ENCODE measurements at places on chromosomes 2 and 18.

DNA sequence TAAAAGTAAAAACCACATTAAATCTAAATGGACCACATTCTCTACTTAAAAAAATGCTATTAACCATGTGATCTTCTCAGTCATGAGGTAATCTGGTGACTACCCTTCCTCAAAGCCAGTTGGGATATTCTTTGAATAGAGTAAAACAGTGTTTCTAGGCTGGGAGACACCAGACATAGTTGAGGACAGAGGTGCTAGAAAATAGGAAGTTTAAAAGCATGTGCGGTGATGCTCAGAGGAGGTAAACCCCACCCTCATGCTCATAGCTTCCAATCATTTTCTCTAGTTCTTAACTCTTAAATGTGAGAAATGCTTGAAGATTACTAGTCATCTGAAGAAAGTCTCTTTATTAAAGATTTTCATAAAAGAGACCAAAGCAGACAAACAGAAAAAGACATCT, 30.7 kb upstream of the ELAC1 start:
- DNase-seq: no peak

GRCh38 chr2:237530472-237531433, 35.6 kb upstream of the PRLH start:
- no peak for DNase-seq

DNA sequence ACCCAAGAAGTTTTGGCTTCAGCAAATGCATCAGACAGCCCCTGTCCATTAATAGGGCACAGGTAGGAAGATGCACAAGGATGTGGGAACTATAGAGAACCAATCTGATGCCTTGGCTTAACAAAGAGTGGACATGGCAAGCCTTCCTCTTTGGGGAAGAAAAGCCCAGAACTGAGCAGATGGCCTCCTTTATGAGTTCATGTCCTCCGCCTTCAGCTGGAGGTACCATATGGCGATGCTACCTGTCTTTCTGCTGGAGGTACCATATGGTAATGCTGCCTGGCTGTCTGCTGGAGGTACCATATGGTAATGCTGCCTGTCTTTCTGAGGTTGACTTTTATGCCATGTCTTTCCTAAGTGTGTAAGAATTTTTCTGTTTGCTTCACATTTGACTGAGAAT, 6.0 kb downstream of the RETREG2 start:
- no peak for DNase-seq

DNA sequence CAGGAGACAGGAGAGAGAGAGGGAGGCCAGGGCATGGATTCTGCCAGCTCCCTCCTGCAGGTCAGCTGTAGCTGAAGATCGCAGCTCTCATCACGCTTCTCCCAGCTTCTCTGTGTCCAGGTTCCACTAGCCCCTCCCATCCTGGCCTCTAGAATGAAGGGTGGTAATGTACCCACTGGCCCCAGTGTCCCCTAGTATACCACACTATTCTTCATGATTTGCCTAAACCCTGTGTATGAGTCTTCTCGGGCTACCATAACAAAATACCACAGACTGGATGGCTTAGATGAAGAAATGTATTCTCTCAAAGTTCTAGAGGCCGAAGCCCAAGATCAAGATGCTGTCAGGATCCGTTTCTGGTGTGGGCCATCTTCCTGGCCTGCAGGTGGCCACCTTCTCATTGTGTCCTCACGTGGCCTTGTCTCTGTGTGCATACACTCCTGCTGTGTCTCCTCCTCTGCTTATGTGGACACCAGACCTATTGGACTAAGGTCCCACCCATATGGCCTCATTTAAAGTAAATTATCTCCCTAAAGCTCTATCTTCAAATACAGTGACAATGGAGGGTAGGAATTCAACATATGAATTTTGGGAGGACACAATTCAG, 77.3 kb downstream of the TNFRSF11A start:
- no peak for DNase-seq

DNA sequence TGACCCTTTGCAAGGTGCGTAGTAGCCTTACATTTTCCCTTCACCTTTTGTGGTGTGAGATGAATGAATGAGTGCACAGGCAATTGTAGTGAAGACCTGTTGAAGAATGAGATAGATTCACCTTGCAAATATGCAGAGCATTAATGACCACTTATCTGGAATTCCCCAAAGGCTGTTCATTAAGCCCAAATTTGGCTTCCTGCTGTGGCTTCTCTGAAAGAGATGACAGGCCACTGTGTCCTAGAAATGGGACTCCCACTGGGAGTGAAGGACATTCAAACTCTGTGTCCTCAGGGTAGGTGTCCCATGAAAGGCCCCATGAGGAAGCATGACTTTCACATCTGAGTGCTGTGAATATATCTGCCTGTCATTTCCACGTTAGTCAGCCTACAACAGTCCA, 1821.8 kb upstream of the PIK3C3 start:
- no peak for DNase-seq

DNA sequence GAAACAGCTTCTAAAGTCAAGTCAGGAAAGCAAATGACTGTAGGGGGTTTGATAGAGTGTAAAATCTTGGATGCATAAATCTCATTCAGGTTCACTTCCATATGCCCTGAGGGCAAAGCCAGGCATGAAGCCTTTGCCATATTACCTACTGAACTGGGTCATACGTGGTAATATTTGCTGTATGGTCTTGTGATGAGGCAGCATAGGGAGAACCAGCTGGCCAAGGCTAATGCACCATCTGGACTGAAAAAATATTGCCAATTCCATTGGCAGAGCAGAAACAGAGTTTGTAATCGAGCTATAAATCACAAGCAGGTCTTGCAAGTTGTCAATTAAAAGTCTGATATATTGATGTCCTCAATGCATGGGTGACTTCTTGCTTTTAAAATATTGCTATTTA, 243.8 kb downstream of the ERBB4 start:
- no peak for DNase-seq

DNA sequence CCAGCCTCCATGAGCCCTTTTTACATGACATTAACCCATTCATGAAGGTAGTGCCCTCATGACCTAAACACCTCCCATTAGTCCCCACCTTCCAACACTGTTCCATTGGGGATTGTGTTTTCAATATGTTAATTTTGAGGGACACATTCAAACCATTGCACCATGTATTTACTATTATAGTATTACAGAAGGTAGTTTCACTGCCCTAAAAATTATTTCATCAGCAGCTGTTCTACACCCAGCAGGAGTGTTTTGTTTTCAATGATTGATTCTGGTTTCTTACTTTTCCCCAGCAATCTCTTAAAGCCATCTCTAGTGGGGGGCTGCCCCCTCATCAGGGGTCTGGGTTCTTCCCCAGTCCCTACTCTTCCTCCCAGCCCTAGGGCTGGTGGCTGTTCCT, 71.9 kb downstream of the CERS6 start:
- DNase-seq: no peak

DNA sequence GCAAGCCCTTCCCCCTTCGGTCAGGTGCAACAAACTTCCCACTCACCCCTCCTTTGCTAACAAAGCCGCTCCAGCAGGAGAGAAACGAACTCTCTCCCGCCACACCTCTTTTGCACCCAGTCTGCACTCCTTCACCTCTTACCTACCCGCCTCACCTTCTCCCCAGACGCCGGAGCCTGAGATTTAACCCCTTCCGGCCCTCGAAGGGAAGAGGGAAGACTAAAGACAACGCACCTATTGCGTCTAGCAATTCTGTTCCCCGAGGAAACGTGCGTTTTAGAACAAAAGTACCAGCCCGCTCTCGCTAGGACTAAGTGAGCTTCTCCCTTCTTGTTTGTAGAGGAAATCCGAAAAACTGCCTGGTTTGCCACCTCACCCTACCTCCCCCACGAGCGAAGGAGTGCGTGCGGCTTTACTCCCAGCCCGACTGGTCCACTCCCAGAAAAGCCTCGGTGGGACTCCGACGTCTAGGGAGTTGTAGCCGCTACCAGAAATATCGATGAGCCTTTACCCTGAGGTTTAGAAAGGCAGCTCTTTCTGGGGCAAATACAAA, 441 bp upstream of the PEX13 start:
- peak; percentile 67 for DNase-seq

DNA sequence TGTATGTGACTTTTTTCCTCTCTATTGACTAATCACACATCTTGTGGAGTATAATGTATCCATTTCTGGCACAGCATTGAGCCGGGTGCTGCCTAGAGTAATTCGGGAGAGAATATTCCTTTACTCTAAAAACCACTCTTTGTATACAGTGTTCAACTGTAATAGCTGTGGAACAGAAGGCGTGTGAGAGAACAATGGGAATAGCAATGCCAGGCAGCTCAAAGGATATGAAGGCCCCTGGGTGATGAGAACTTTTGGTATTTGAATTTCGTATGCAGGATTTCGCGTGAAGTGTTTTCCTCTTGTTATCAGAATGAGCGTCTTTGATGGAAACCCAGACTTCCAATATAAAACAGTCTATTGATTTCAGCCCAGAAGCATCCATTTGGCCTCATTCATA, 84.6 kb upstream of the MAP3K20 start:
- no peak for DNase-seq

- DNase-seq: peak; percentile 96
These were observed 42.0 kb upstream of the MSH2 start for GRCh38 chr2:47360927-47361326.

DNA sequence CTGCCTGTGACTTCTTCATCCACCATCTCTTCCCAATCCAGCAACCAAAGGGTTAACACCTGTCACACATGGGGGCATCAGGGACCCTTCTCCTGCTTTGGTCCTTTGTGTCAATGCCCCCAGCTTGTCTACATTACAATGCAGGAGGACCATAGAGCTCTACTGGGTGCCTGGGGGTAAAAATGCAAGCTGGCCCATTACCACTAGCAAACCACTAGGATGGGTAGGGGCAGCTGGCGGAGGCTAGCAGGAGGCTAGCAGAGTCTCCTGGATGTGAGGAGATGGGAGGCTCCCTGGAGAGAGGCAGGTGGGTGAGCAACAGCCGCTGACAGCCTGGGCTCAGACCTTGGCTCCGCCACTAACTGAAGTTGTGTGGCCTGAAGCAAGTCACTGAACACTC, 153.4 kb upstream of the SKOR2 start:
- no peak for DNase-seq

GRCh38 chr18:10834128-10834815, 308.4 kb downstream of the NAPG start:
- DNase-seq: no peak

DNA sequence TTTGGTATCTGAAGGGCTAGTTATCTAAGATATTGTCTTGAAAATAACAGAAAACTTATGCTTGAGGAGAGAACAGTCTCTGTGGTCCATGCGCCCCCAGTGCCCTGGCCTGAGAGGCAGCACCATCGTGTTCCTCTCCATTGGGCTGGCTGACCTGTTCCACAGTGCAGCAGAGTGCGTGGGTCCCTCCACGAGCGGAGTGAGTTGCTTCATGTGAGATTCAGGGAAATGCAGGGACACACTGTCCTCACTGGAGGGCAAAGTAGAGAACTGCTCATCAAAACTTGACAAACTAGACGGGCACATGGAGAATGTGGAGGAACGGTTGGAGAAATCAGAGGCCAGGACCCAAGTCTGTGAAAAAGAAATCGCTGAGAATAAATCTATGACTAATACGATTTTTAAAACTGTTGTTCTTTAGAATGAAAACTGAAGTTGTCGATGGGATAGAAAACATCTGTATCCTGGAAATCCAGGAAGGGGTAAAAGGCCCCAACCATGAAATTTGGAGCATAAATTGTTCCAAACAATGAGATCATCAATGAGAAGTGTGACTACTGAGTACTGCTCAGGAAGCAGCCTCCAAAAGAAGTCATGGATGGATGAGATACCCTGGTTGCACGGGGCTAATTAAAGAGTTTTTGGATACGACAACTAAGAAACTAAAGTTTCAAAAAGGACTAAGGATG, 58.1 kb downstream of the REV1 start:
- DNase-seq: no peak

DNA sequence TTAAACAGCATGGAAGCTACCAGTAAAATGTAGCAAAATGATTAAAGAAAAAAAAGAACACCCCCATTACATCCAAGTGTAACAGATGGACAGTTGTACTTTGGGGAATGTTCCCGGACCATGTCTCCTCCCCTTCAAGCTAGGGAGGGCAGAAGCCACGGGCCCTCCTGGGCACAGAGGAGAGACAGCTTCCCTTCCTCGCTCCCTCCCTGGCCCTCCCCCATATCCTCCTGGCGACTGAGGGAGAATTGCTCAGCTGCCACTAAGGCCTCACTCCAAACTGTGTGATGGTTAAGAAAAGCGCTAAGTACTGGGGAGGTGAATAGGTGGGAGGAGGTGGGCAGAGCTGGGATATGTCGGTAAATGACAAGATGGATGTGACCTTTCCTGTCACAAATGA, 358.0 kb downstream of the HRH4 start:
- no peak for DNase-seq

DNA sequence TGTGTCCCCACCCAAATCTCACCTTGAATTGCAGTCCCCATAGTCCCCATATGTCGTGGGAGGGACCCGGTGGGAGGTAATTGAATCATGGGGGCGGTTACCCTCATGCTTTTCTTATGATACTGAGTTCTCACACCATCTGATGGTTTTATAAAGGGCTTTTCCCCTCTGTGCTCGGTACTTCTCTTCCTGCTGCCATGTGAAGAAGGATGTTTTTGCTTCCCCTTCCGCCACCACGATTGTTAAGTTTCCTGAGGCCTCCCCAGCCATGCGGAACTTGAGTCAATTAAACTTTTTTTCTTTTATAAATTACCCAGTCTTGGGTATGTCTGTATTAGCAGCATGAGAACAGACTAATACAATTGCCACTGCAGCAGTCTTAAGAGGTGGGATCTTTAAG, 134.9 kb downstream of the LTBP1 start:
- DNase-seq: no peak

DNA sequence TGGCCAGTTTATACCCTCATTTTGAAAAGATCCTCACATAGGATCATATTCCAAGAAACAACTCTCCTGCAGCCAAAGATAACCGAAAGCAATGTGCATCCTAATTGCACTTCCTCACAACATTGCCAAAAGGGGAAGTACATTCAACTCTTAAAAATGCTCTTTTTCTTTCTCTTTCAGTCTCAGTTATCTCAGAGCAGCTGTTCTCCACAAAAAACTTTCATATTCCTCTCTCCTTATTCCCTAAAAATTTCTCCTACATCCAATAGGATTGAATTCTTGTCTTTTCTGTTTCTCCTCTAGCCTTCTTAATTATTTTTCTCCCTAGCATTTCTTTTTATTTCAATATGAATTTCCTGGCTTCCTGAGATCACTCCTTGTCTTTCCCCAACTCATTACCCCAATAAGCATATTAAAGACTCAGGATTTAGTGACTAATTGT, 7.4 kb upstream of the VRK2 start:
- DNase-seq: peak; percentile 61

GRCh38 chr18:55439056-55439455, 148.9 kb downstream of the TCF4 start:
- DNase-seq: no peak

GRCh38 chr2:62216616-62217015, 20.7 kb downstream of the B3GNT2 start:
- peak; percentile 97 for DNase-seq

Measured in fibroblast of mammary gland (primary cell).